ENCODE measurements at places on chromosomes 5 and 9.

DNA sequence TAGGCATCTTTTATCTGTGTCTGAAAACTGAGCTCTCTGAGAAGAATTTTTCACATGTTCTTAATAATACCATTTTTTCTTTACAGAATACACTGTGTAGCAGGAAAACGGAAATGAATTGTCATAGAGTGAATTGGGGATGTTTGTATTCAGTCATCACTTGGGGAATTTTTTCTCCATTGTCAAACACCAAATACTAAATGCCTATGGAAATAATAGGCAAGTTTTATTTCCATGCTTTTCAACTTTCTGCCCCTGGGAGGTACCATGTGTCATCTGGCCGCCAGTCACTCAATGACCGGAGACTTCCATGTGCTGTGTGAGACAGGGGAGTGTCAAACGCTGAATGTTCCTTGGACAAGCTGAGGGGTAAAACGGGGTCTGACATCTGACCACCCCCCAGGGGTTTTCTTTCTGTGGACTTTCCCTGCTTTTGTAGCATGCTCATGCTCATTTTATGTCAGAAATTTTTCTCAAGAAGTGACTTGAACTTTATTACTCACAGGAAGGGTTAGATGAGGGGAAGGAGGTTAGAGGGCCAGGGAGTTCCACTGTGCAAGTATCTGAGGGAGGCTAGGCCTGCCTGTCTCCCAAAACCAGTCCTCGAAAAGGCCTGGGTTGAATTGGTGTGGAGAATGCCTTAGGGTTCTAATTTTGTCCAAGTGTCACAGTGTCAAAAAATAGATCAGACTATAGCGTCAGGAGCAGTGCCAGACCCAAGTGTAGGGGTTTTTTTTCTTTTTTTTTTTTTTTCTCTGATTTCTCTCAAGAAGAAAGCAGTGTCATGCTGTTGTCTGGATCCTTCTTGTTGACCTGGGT is 438.6 kb downstream of the AGTPBP1 start:
- no peak for DNase-seq

DNA sequence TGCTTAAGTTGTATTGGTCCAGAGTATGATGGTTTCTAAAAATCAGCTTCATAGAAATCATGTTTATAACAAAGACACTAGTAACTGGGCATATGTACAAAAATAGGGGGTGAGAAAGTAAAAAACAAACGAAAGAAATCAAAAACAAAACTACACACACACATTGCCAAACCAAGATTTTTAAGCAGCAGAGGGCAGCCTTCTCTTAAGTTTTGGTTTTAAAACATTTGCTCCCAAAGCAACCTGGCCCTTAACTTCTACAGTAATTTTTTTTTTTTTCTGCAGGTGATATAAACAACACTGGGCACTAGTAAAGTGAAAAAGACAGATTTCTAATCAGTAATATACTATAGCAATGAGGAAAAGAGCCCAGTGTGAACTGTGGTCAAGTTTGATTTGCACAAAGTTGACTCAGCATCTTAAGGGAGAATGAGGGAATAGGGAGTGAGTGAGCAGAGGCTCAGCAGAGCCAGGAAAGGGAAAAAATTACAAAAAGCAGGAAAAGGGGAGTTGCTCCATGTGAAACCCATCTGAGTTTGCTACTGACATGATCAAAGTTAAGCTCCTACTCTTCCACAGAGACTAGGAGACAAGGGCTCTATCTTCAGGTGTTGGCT is 13.4 kb upstream of the GAPT start:
- no peak for DNase-seq

DNA sequence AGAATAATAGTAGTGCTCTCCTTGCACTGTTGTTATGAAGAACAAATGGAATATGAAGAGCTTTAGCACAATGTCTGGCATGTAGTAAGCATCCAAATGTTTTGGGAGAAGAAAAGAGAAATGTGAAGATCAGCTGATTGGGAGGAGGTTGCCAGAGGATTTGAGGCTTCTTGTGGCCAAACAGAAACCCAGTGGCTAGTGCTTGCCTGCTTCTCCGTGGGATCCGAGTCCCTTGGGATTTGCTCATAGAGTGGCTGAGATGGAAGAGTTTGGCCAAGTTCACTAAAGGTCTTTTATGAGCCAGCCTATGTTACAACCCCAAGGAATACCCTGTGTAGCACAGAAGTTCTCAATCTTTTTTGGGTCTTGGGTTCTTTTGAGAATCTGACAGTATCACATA is 86.0 kb downstream of the ANGPTL2 start:
- no peak for DNase-seq

DNA sequence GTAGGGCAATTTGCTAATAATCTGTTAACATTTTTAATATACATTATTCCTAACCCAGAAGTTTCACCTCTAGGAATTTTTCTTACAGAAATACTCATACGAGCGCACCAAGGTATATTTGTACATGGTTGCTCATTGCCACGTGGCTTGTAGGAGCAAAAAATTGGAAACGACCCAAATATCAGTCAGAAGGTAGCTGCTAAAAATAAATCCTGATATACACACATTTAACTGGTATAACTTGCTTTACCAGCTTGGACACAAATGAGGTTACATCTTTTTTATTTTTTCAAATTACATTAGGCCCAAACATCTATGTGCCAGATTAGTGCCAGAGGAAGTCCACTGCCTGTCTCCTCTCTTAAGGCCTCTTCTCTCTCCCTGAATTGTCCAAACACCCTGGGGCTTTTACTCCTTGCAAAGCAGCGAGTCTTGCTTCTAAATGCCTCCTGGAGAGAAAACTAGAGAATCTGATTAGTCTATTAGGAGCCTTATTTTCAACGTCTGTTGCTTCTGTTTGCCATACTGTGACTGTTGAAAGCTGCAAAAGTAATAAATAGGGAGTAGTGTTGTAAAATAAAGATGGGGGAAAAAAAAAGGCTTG is 92.0 kb upstream of the SSBP2 start:
- DNase-seq, result no peak

DNA sequence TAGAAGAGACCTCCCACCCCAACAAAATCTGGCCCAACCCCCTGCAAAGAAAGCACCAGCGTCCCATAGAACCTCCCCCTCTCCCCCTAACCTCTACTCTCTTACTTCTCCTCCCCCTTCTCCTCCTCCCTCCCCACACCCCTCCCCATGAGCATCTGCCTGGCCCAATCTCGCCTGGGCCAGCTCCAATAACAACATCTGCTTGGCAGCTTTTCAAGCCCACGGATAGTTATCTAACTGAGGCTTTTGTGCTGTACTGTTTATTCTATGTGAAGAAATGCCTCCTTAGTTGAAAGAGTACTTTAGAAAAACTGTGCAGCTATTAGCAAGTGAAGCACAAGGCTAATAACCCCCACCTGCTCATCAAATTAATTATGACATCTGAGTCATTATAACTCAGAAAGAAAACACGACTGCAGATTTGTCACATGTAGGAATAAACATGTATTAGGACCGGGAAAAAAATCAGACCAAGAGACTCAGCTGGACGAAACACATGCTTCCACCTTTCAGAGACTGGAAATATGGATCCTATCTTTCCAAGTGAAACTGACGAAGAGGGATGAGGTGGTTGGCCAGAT is 42.8 kb downstream of the NFIB start:
- no peak for DNase-seq

Measured in CD4-positive, alpha-beta memory T cell (primary cell).